Activated T-cell treated with anti-CD3 and anti-CD28 coated beads for 1 hour (primary cell): ENCODE measurements at places on chromosomes 6 and 20.
A peak's percentile ranks its signal among the peaks of the same experiment; 100 is the strongest.

GRCh38 chr20:46900086-46900485 is 5.4 kb downstream of the EYA2 start:
- DNase-seq: no peak

DNA sequence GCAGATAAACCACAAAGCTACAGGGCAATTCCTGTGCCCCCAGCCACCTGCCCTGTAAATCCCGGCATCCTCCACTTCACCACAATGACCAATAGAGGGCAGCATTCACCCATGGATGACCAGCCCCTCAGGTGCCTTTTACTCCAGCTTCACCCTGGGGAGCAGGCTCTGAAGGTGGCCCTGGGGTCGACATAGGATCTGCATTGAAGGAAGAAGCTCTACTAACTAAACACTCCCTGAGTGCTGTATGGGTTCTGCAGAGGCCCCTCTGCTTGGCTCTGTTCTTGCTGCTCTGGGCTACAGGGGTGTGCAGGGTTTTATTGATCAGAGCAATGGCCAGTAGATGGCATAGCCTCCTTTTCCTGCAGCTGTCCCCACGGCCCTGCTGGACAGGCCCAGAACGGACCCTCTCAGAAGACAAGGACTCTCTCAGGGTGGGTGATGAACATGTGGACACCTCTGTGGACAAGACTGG is 20.3 kb downstream of the CST4 start:
- DNase-seq: no peak

DNA sequence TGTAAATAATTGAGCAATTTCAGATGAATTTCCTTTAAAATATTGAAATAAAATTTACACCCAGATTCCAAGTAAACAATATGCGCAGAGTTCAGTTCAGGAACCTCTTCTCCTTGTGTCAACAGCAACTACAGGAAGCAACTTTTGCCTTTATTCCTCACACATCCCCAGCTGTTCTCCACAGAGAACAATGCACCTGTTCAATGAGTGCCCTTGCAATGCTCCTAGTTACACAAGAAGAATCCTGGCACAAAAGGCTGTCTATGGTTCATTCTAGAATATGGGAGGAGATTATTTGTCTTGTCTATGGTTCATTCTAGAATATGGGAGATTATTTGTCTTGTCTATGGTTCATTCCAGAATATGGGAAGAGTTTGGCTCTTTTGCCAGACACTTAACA is 454.9 kb downstream of the BTBD3 start:
- no peak for DNase-seq

DNA sequence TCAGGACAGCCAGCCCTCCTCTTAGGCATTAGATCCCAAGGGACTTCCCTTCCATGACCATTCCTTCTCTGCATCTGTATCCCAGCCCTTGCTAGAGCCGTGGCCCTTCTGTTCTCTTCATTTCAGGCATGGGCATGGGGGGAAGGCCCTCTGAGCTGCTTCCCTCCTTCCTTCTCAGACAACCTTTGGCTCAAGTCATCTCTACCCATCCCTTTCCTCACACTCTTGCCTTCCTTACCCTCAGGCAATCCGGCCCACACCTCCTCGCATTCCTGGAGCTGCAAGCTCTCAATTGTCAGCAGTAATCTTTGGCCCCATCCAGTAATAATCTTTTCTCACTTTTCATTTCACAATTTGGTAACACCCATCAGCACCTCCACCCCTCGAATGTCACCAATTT is 426.9 kb upstream of the JARID2 start:
- no peak for DNase-seq

GRCh38 chr6:125197795-125198269 is 44.3 kb downstream of the TPD52L1 start:
- no peak for DNase-seq

DNA sequence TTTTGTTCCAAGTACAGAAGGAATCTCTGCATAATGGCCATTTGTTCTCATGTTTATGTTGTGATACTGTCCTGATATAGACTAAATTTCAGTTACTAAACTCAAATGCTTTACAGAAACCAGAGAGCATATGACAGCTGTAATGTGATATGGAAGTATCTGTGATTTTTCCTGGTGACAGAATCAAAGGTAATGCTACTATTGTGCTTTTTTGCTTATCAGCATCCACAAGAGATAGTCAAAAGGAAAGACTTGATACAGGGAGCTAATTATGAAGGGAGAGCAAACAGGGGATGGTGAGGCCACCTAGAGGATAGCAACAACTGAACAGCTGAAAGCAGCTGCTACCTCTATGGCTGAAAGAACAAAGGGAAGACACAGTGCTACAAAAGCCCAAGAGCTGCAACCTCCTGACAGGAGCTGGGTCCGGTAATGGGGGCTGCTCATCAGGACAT is 181.4 kb downstream of the PHF3 start:
- DNase-seq: no peak

GRCh38 chr6:39309942-39310531 is 4.2 kb downstream of the KCNK17 start:
- DNase-seq: peak; percentile 29

DNA sequence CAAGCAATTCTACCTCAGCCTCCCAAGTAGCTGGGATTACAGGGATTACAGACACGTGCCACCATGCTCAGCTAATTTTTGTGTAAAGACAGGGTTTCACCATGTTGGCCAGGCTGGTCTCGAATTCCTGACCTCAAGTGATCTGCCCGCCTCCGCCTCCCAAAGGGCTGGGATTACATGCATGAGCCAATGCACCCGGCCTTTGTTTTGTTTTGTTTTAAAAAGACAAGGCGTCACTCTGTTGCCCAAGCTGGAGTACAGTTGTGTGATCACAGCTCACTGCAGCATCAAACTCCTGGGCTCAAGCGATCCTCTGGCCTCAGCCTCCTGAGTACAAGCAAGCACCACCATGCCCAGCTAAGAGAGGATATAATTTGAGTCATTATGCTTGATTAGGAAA is 5.4 kb downstream of the SERINC3 start:
- no peak for DNase-seq

- DNase-seq: no peak
These were observed 53.4 kb downstream of the PTCHD4 start for GRCh38 chr6:48057601-48058000.

DNA sequence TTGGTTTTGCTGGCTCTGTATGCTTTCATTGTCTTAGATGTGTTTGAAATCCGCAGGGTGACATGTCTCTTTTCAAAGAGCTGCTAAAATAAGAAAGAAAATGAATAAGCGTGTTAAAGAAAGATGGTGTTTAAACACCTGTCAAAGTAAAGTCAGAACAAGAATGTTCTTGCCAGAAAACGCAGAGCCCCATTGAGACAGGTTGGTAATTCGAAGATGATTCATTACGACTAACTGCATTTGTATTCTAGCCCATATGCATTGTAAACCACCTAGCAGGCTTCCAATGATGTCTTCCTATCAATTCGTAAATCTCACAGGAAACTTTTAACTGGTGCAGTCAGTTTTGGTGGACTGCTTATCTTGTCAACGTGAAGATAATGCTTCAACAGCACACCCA is 16.8 kb downstream of the PHACTR2 start:
- DNase-seq: no peak

DNA sequence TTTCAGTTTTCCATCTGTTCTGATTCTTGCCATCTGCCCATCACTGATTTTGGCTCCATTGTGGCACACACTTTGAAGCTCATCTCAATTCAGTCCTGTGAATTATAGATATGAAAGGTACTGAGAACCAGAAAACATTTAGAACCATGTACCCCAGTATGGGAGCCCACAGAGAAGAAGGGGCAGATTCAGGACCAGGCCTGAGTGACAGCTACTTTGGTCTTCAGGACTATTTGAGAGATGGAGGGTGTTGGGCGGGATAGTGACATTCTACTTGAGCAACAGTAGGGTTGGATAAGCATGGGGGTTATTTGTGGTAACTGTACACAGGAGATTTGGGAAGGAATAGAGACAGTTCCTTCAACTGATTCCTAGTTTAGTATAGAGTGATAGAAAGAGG is 259.2 kb upstream of the MANEA start:
- no peak for DNase-seq

- no peak for DNase-seq
These were observed 58.0 kb upstream of the TFB1M start for GRCh38 chr6:155372256-155372655.

- no peak for DNase-seq
These were observed 66.2 kb downstream of the SCML4 start for GRCh38 chr6:107757910-107758309.

DNA sequence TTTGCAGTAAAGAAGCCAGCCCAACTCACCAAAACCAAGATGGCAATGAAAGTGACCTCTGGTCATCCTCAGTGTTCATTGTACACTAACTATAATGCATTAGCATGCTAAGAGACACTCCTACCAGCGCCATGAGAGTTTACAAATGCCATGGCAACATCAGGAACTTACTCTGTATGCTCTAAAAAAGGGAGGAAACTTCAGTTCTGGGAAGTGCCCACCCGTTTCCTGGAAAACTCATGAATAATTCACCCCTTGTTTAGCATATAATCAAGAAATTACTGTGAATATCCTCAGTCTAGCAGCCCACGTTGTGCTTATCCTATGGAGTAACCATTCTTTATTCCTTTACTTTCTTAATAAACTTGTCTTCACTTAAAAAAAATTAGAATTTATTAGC is 19.4 kb upstream of the TRERF1 start:
- DNase-seq: no peak

- no peak for DNase-seq
These were observed 31.9 kb downstream of the NCOA3 start for GRCh38 chr20:47533518-47534062.

DNA sequence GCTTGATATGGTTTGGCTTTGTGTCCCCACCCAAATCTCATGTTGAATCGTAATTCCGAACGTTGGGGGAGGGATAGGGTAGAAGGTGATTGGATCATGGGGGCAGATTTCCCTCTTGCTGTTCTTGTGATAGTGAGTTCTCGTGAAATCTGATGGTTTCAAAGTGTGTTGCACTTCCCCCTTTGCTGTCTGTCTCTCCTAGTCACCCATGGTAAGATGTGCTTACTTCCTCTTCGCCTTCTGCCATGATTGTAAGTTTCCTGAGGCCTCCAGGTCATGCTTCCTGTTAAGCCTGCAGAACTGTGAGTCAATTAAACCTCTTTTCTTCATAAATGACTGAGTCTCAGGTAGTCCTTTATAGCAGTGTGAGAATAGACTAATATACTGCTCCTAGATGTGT is 19.9 kb downstream of the PFDN4 start:
- DNase-seq: no peak

DNA sequence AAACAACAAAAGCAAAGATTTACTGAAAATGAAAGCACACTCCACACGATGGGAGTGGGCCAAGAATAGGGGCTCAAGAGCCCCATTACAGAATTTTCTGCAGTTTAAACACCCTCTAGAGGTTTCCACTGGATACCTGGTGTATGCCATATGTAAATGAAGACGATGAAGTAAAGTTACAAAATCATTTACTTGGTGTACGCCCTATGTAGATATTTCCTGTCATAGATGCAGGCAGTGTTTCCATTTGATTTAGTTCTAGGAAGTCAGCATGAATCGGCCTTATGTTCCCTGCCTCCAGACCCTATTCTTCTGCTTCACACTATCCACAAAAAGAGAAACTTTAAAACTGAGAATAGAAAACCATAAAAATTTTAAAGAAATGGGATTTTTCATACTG is 404.4 kb upstream of the GJE1 start:
- no peak for DNase-seq

GRCh38 chr6:105785066-105785811 is 300.9 kb upstream of the PRDM1 start:
- no peak for DNase-seq

DNA sequence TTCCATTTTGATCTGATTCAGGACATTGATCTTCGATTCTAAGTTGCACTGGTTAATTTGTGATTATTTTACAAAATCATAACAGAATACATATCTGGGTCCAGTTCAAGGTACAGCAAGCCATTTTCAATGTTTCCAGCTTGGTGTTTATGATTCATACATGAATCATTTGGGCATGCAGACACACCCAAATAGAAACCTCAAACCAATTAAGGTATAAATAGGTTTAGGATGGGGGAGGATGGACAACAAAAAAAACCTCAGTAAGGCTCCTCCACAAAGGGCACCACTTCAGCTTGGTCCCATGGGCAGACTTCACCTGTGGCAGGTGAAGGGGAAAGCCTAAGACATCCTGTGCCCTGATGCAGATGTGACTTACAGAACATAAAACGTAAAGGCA is 192.7 kb downstream of the KHDC1L start:
- no peak for DNase-seq

- DNase-seq: no peak
These were observed 234.3 kb downstream of the PACRG start for GRCh38 chr6:162962093-162962492.

DNA sequence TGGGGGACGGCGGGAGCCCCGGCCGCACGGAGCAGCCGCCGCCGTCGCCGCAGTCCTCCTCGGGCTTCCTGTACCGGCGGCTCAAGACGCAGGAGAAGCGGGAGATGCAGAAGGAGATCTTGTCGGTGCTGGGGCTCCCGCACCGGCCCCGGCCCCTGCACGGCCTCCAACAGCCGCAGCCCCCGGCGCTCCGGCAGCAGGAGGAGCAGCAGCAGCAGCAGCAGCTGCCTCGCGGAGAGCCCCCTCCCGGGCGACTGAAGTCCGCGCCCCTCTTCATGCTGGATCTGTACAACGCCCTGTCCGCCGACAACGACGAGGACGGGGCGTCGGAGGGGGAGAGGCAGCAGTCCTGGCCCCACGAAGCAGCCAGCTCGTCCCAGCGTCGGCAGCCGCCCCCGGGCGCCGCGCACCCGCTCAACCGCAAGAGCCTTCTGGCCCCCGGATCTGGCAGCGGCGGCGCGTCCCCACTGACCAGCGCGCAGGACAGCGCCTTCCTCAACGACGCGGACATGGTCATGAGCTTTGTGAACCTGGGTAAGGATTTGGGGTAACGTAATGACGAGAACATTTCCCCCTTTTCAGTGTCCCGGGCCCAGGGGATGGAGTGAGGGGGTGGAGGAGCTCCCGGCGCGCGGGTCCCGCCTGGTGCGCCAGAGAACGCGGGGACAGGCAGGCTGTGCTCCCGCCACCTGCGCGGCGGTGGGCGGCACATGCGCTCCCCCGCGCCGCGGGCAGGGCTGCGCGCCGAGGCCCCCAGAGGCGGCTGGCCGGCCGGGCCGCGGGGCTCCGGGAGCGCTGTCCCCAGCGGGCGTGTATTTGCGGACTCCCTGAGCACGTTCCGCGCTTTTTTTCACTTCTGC is 1.4 kb downstream of the BMP6 start:
- no peak for DNase-seq

GRCh38 chr6:45420083-45420908 is 42.6 kb upstream of the SUPT3H start:
- no peak for DNase-seq

GRCh38 chr6:156087487-156087886 is 631.8 kb upstream of the NOX3 start:
- no peak for DNase-seq

DNA sequence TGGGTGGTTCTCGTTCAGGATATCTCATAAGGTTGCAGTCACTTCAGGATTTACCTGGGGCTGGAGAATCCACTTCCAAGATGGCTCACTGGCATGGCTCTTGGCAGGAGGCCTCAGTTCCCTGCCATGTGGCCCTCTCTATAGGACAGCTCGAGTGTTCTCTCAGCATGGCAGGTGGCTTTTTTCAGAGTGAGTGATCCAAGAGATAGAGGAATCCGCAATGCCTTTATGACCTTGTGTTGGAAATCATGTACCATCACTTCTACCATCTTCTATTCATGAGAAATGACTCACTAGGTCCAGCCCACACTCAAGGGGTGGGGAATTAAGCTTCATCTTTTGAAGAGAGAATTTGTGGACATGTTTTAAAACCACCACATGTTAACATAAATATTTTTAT is 37.8 kb downstream of the PPP1R16B start:
- DNase-seq: no peak
